ENCODE measurements at places on chromosomes 6 and 20. TPM values are rescaled to one million over a fixed set of nuclear protein-coding genes. Genes with fewer than 3 reads are reported as not detected.

GRCh38 chr6:43666196-43666920, 21.2 kb downstream of the MRPS18A start:
- peaks cover 10% of the 10 kb centered on the region for H3K36me3 ChIP-seq
- no peak for DNase-seq
- no peak overlapping the region for H3K4me3 ChIP-seq
- no peaks in the 10 kb centered on the region for H3K27me3 ChIP-seq
- peaks cover 40% of the 10 kb centered on the region for H3K4me1 ChIP-seq

Gene CLVS2
- 0.19 TPM for total RNA-seq

DNA sequence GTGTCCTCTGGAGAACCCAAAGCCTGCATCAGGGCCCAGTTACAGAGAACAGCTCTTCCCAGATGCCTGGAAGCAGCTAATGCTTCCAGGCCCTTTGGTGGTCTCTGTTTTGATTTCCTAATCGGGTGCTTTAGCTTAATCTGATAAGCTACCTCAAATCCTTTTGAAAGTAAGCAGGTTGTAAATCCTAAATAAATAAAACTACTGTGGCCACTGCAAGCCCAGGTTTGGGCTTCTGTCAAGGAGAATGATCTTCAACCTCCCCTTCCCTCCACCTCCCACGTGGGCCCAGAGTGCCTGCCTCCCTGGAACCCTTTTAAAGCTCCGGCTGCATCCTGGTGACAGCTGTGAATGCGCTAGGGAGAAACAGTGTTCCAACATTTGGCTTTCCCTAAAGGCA, 25.2 kb upstream of the FYN start:
- H3K4me1 ChIP-seq = no peaks in the 10 kb centered on the region
- H3K36me3 ChIP-seq = no peaks in the 10 kb centered on the region
- no peak overlapping the region for H3K27ac ChIP-seq
- H3K4me3 ChIP-seq = no peak overlapping the region
- DNase-seq = no peak

Gene TRAPPC3L
- total RNA-seq = 0.23 TPM

DNA sequence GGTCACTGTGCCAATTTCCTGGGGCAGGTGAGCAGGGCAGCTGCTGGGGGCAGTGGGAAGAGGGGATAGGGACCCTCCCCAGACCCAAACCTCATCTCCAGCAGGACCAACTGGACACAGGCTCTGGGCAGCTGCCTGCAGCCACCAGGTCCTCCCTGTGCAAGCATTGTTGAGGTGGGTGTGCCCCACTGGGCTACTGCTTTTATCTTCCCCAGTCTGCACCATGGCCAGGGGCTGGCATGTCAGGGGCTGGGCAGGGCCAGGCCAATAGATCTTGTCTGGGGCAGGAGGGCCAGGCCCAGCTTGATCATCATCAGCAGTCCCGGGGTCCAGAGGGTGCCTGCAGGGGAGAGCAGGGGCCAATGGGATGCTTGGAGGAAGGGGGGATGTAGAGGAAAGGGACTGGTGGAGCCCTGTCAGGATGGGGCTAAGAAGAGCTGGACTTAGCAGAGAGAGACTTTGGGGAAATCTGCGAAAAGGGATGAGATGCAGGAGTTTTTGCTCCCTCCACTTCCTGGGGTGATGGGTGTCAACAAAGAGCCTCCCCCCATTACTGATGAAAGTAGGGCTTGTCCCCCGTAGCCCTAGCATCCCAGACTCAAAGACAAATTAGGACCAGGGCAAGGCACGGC, 5.7 kb downstream of the EBF4 start:
- H3K36me3 ChIP-seq = no peaks in the 10 kb centered on the region
- H3K27ac ChIP-seq = no peak overlapping the region
- H3K4me1 ChIP-seq = no peaks in the 10 kb centered on the region

DNA sequence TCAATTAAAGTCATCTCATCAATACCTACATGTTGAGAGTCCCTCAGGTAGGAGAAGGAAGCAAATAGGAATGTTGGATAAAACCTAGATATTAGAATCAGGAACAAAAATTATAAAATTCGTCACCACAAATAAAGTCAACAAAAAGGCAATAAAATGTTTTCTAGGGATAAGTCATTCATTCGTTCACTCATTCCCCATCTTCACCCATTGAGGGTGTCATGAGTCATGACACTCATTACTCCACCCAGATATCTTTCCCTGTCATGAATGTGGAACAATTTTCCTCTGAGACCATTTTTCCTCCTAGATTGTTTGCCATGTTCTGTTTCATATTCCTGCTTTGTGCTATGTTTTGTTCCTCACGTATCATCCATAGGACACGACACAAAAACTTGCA, 50.9 kb upstream of the OLIG3 start:
- no peak overlapping the region for H3K4me3 ChIP-seq
- no peaks in the 10 kb centered on the region for H3K36me3 ChIP-seq
- H3K27me3 ChIP-seq = peaks cover 46% of the 10 kb centered on the region
- no peaks in the 10 kb centered on the region for H3K4me1 ChIP-seq
- no peak for DNase-seq

Gene GGT7
- total RNA-seq = 24.0 TPM

DNA sequence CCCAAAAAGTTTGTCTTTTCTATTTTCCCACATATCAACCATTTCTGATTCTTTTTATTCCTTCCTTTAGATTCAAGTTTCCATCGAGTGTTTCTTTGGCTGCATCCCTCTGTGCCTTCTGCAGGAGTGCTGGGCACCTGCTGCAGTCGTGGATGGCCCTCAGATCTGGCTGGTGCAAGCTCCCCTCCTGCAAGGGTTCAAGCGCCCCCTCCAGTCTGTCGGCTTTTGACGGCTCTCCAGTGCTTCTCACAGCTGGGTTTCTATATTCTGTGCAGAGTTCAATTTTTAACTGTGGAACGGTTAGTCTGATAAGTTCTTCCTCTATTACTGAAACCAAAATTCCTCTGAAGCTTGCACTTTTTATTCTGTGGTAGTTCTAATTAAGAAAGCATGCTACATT, 132.1 kb downstream of the HUS1B start:
- H3K4me3 ChIP-seq = no peak overlapping the region
- DNase-seq = no peak
- H3K4me1 ChIP-seq = no peaks in the 10 kb centered on the region
- H3K27me3 ChIP-seq = no peaks in the 10 kb centered on the region

- DNase-seq = no peak
- no peak overlapping the region for H3K4me3 ChIP-seq
- no peaks in the 10 kb centered on the region for H3K27me3 ChIP-seq
- no peaks in the 10 kb centered on the region for H3K36me3 ChIP-seq
- H3K4me1 ChIP-seq = no peaks in the 10 kb centered on the region
- H3K27ac ChIP-seq = no peak overlapping the region
Observed at GRCh38 chr6:112031960-112032359, 21.9 kb upstream of the CCN6 start.

GRCh38 chr6:3987053-3987452, 91.9 kb downstream of the FAM217A start:
- DNase-seq = no peak
- H3K4me1 ChIP-seq = peaks cover 25% of the 10 kb centered on the region
- H3K36me3 ChIP-seq = no peaks in the 10 kb centered on the region

Gene COL19A1
- total RNA-seq = 1.1 TPM

GRCh38 chr6:158825951-158826306, 6.8 kb upstream of the EZR start:
- H3K27me3 ChIP-seq = no peaks in the 10 kb centered on the region
- peak; percentile 36 for DNase-seq
- no peaks in the 10 kb centered on the region for H3K4me1 ChIP-seq
- H3K36me3 ChIP-seq = no peaks in the 10 kb centered on the region
- H3K4me3 ChIP-seq = no peak overlapping the region

GRCh38 chr6:169838346-169839028, 87.1 kb downstream of the ERMARD start:
- H3K36me3 ChIP-seq = no peaks in the 10 kb centered on the region
- H3K27me3 ChIP-seq = peaks cover 32% of the 10 kb centered on the region
- no peak overlapping the region for H3K4me3 ChIP-seq
- no peak for DNase-seq
- no peak overlapping the region for H3K27ac ChIP-seq

DNA sequence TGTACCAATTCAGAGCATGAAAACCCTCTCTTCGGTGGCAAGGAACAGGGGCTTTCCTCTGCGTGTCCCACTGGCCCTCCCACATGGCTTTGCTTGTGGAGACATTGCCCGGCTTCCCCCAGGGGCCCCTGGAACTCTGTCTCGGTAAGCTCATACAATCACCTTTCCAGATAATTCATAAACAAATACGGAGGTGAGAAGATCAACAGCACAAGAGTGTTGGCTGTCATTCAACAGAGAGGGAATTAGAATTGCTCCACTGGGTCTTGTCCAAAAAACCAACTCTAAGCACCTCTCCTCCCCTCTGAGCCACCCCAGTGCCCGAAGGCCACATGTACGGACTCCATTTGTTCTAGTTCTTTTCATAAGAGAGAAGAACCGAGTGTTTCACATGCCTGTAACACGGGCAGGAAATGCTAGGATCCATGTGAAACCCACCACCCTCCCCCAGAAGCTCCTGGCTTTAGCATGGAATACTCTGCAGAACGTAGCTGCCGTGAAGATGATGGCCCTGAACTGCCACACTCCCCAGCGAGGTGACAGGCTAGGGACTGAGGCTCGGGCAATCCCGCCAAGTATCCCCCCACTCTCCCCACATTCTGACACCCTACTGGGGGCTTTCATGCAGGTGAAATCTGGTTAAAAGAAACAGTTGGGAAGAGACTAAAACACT, 24.6 kb upstream of the FOXC1 start:
- H3K4me1 ChIP-seq = no peaks in the 10 kb centered on the region
- H3K4me3 ChIP-seq = no peak overlapping the region
- H3K36me3 ChIP-seq = no peaks in the 10 kb centered on the region
- no peak for DNase-seq

DNA sequence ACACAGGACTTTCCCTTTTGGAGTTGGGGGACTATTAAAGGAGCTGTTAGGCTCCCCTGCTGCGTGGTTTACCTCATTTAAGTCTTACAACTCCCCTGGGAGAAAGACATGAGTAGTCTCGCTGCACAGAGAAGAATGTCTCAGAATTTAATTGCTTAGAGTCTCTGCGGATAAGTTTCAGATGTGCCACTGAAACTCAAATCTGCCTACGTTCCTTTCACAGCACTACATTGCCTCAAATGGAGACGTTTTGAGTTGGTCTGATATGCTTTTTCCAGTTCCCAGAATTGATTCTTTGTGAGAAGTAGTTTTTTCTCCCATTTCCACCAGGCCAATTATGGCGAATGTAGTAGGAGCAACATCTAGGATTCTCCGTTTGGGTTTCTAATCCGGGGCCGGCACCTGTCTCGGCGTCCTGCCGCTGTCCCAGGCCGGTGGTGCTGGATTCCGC, 532 bp upstream of the SLC35F1 start:
- H3K27me3 ChIP-seq = peaks cover 54% of the 10 kb centered on the region
- H3K4me3 ChIP-seq = peak overlapping the region; percentile 48
- H3K36me3 ChIP-seq = no peaks in the 10 kb centered on the region
- peaks cover 7% of the 10 kb centered on the region for H3K4me1 ChIP-seq
- H3K27ac ChIP-seq = no peak overlapping the region

- no peaks in the 10 kb centered on the region for H3K4me1 ChIP-seq
- no peak overlapping the region for H3K4me3 ChIP-seq
- H3K27ac ChIP-seq = no peak overlapping the region
Observed at GRCh38 chr20:45322952-45323383, 14.9 kb upstream of the MATN4 start.

DNA sequence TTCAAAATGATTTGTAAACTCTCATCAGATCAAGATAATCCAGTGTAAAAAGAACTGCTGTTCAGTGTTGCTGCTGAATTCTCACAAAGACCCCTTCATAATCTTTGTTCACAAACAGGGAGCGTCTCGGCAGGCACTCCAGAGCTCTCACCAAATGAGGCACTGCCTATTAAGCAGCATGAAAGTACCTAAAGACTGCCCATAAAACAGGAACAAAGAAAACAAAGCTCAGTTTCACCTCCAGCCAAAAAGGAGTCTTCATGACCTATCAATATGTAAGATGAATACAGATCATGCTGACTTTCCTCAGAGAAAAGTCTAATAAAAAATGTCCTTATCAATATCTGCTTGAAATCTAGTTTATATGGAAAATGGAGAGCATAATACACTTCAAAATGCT, 41.8 kb downstream of the GPR63 start:
- no peaks in the 10 kb centered on the region for H3K4me1 ChIP-seq
- no peaks in the 10 kb centered on the region for H3K27me3 ChIP-seq
- H3K4me3 ChIP-seq = no peak overlapping the region

DNA sequence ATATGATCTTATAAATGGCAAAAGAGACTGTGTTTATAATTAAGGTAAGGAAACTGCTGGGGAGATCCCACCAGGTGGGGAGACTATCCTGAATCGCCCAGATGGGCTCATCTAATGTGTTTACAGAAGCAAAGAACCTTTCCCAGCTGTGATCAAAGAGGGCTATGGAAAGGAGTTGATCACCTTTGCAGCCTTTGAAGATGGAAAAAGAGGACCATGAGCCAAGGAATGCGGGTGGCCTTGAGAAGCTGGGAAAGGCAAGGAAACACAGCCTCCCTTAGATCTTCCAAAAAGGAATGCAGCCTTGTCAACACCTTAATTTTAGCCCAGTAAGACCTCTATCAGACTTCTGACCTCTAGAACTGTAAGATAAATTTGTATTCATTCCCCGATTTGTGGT, 66.5 kb upstream of the ADGRG6 start:
- no peak overlapping the region for H3K4me3 ChIP-seq
- H3K36me3 ChIP-seq = no peaks in the 10 kb centered on the region
- no peaks in the 10 kb centered on the region for H3K27me3 ChIP-seq
- H3K4me1 ChIP-seq = no peaks in the 10 kb centered on the region
- DNase-seq = no peak

DNA sequence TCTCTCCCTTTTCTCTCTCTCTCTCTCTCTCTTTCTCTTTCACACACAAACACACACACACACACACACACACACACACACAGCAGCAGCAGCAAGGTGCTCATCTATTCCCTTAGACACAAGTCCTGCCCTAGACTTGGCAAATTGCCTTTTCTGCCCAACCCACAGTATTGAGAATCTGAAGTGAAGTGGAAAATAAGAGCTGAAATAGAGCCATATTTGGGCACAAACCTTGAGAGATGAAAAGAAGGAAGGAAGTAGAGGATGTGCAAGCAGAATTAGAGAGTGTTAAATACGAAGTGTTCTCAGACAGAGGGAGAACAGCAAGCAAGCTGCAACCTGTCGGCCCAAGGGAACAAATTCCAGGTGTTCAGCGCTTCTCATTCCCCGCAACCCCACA, 557.5 kb upstream of the NOX3 start:
- DNase-seq = no peak
- no peaks in the 10 kb centered on the region for H3K36me3 ChIP-seq
- no peak overlapping the region for H3K27ac ChIP-seq
- H3K4me3 ChIP-seq = no peak overlapping the region

Gene OR2H2
- not detected for total RNA-seq

DNA sequence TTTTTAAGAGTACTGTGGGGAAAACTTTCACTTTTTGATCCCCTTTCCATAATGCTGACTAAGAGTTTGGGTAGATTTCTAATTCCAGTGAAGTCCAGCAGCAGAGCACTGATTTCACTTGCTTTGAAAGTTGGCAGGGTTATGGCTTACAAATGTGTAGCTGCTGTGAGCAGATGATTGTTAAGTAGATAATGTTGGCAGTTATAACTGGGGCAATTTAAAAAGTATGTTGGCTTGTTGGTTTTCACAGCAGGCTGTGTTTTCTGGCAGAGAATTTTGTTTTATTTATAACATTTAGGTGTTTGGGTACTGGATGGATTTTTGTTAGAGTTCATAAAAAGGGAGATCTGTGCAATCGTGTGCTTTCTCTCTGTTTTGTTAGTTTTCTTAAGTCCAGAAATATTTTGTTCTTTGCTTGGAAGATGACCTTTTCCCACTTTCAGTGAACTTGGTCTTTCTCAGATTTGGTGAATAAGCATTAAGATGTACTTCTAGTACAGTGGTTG, 31.4 kb downstream of the AFDN start:
- no peaks in the 10 kb centered on the region for H3K36me3 ChIP-seq
- no peak overlapping the region for H3K27ac ChIP-seq
- H3K4me1 ChIP-seq = peaks cover 40% of the 10 kb centered on the region
- DNase-seq = no peak

All from heart right ventricle (tissue), 16 donors.